NCI-H510A treated with DMSO at 0.1 percent for 48 hours (cell line): ENCODE measurements at places on chromosomes 6 and 20.

GRCh38 chr6:168119539-168119938 is 40.5 kb upstream of the FRMD1 start:
- DNase-seq = no peak

DNA sequence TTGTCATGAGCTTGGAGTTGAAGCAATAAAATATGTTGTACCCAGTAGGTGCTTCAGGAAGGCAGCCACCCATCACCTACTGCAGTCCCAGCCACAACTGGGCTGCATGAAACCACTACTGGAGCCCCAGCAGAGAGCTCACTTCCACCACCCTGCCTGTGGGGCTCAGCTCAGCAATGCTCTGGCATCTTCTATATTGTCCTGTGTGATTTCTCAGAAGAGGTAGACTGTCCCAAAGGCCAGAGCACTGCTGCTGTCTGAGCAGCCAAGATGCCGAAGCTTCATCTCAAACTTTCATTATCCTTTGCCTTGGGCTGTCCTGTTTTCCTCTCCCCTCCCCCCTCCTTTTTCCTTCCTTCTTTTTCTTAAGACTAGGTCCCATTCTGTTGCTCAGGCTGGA is 126.9 kb downstream of the DHX35 start:
- DNase-seq = no peak

DNA sequence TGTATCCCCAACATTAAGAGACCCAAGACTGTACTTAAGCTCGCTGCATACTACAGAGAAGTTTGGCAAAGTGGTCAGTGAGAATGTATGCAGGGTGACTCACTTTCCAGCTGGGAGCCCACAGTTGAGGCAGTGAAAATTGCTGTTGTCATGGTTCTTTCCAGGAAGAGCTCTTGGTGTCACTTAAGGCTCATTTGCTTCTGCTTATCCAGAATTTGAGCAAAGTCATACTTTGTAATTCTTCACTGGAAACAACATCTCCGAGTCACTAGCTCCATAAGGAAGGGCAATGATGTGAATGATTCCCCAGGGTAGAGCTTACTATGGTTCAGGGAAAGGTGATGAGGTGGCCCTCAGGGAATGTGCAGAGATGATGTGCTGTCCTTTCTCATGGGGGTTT is 65.4 kb upstream of the FBXL4 start:
- no peak for DNase-seq

DNA sequence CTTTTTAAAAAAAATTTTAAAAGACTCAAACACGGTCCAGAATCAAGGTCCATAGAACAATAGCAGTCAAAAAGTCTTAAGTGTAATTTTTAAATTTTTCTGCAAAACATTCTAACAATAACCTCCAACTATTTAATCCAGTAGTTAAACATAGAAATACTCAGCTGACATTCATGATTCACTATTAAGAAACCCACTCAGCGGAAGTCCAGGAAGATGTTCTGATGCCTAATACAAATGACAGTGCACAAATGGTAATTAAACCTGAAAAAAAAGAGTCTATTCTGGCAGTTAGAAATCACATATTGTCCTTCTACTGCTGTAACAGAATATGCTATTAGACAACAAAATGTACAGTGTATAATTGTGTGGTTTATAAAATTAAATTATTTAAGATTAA is 128.2 kb upstream of the BMP5 start:
- DNase-seq = no peak

- no peak for DNase-seq
Measured at GRCh38 chr6:109660526-109661320, 30.3 kb downstream of the AK9 start.

GRCh38 chr6:106870069-106870468 is 104.5 kb downstream of the CD24 start:
- no peak for DNase-seq

- no peak for DNase-seq
Measured at GRCh38 chr6:164531736-164532135, 777.7 kb downstream of the C6orf118 start.

GRCh38 chr20:37356961-37357371 is 11.0 kb downstream of the SRC start:
- DNase-seq = no peak
